ENCODE measurements at places on chromosomes 16 and 17.

DNA sequence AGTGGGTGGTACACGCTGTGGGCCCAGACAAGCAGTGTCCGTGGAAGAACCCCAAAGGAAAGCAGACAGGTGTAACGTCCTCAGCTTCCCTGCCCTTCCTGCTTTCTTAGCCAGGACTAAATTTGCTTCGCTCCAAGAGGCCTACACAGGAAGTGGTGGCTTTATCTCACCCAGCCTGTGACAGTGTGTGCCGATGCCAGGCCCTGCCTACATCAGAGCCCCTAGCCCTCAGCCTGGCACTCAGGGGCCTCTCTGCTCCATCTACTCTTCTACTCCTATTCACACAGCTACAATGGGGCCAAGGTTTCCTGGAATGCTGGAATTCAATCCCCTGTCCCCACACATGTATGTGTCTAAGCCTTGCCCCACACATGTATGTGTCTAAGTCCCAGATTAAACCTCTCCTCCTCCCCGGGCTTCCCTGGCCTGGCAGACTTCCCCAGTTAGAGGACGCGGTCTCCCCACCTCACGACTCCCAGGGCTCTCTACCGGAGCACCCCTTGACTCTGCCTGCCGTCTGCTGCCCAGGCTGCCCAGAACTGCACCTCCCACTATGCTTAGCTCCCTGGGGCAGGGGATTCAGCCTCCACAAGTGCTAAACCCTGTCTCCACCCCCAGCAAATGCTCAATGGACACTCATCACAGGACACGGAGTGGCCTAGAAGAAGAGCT lies 8.2 kb downstream of the PGAP3 start:
- no peak for DNase-seq

- DNase-seq, result no peak
These were observed 23.3 kb upstream of the SLC12A3 start for GRCh38 chr16:56841659-56842058.

DNA sequence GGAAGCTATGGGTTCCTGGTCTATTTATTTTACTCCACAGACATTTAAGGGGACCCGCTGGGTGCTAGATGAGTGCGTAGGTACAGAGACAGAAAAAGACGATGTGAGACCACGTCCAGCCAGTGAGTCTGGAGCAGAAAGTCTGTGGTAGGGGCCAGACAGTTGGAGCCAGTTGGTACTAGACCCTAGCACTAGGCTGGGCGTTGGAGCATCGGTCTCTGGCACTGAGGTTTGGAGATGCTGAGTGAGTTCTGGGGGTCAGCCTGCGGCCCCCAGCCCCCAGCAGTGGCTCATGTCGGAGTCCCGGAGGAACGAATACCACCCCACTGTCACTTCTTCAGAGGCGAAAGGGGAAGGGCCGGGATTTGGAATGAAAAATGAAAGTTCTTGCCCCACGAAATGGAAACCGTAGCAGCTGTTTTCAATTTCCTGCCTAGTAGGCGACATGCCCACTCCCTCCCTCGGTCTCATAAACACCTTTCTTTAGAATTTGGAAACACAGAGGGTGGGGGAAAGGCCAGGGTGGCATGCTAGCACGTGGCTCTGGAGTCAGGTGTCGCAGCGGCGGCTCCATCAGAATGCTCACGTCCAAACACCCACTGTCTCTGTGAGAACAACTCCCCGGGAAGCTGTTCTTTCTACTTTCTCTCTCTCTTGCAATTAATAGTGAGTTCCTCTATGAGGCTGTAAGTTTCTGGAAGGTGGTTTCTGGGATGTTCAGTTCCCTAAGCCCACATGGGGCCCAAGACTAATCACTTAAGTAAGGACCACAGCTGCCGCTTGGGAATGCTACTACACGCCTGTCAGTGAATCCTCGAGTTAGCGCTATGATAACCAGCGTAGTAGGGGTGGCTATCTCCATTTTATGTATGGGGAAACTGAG lies 96.8 kb downstream of the IRF8 start:
- peak; percentile 30 for DNase-seq

- DNase-seq, result no peak
These were observed 4.0 kb upstream of the TIMM22 start for GRCh38 chr17:992933-993332.

DNA sequence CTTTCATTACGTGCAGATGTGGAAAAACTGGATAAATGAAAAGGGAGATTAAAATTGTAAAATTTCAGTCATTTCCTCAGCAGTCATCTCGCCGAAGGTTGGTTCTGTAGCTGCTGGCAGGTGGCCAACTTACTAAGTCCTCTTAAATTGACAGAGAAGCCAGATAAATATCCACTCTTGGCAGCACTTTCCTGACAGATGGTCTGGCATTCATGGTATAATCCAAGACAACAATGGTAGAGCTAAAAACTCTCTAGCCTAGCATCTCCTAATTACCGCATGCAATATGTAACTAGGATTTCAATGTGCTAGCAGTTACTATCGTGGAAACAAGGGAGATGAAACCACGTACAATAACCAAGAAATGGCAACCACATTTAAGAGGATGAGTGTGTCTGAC lies 306.3 kb downstream of the CNTNAP4 start:
- no peak for DNase-seq

GRCh38 chr16:75287708-75288107 lies 36.3 kb upstream of the BCAR1 start:
- DNase-seq, result no peak

DNA sequence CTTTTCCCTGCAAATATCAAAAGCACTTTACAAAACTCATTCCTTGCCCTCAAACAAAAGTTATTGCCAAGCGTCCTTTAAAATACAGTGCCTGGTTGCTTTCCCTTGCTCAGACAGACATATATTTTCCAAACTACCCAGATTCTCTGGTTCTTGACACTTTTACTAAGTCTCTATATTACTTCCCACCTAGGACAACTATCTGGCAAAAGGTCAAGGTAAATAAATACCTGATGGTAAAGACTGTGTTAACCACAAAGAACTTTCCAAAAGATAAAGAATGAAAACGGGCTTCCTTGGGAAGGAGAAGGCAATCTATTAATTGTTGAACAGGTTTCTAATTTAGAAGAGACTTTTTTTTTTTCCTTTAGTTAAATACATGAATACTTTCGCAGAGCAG lies 1.9 kb downstream of the HS3ST3A1 start:
- DNase-seq, result no peak

DNA sequence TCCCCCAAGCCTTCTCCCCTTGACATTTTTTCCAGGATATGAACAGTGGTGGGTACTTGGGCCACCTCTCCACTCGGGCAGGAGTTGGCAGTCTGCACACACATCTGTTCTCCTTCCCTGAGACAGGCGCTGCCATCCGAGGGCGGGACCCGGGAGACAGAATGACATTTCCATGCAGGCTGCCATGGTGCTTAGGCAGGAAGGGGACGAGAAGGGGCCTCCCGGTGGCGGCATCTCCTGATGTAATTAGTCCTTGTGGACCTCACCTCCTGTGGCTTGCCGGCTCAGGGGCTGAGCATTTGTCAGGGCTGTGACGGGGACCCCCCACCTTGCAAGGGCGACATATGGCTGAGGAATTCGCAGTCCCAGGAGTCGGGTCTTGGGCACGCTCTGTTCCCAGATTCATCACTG lies 197.2 kb downstream of the FOXL1 start:
- peak; percentile 68 for DNase-seq

DNA sequence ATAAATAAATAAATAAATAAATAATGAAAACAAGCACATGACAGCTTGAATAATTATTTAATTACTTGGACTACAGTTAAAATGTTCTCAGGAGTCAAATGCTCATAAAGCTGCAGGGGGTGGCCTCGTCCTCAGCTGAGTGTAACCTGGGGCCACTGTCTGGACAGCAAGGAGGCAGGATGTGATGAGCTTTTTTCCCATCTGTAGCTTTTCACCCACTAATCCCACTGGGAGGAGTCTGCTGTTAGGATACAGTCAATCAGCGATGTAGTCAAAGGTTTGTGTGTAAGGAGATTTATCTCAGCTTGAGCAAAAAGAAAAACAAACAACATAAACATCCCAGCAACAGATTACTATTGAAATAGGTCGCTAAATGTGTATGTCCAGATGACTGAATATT lies 22.5 kb downstream of the ZCCHC14 start:
- no peak for DNase-seq

DNA sequence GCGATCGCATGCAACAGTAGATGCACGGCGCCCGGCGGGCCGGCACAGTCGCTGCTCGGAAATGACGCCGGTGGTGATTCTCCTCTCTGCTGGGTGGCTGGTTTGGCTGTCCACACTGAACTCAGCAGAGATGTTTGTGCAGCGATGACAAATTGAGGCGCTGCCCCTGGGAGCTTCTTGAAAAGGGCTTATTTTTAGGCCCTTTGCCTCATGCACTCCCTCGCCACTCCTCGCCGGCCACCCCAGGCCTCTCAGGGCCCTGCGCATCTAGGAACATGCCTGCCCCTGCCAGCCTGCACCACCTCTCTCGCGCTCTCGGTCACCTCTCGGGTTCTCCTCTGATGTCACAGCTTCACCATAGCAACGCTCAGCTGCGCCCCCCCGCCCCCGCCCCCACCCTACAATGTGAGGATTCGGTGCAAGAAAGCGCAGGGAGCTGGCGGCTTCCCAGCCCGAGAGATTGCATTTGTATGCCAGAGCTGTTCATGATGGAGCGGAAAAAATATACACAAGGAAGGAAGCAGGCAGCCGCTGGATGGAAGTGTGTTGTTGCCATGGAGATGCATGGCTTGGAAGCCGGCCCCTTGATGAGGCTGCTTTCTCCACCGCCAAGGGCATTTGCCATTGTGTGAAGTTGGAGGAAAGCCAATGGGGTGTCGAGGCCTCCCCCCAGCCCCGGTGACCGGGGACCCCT lies 81.3 kb upstream of the PLCG2 start:
- no peak for DNase-seq

DNA sequence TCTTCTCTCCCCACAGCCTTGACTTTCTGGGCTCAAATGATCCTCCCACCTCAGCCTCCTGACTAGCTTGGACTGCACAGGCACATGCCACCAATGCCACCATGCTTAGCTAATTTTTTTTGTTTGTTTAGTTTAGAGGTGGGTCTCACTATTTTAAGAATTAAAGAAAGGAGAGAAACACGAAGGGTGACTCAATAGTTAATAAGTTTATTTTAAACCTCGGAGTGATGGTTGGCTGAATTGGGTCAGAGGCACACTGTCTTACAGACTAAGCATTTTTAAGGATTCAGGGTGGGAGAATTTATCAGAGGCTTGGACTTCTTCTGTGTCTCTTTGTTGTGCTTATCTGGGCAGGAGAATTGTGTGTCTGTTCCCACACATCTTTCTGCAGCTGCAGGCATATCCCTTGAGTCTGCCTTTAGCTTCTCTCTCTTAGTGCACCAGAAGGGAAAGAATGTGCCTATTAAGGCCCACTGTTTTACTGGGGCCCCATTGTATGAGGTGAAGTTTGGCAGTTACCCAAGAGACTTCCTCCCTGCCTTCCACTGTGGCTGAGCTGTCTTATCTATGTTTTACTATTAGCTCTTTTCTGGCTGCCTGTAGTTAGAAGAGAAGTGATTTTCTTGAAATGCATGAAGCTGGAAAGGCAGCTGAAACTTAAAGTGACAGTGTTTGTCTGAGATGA lies 2172.0 kb downstream of the TP53TG3F start:
- DNase-seq, result no peak

DNA sequence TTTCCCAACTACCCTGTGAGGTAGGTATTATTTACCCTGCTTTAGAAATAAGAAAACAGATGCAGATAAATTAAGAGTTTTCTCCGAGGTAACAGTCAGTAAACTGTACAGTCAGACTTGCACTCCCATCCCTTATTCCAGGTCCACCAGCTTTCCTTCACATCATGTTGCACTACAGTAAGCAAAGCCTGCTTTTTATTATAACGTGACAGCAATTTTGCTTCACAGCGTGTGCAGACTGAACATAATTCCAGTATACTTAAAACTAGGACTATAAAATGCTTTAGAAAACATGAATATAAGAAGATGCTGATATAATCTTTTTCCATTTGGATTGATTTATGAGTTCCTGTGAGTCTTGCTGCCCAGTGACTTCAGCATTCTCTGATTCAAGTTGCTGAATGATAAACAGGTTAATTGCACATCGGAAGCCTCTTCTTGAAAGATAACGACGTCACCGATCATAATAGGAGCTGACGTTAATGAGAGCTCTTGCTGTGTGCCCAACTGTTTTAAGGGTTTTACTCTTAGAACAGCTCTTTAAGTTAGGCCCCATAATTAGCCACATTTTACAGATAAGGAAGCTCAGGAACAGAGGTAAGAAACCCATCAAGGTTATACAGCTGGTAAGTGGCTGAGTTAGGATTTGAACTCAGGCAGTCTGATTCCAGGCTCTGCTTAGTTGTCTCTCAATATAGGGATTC lies 1.4 kb downstream of the LIG3 start:
- DNase-seq, result no peak

DNA sequence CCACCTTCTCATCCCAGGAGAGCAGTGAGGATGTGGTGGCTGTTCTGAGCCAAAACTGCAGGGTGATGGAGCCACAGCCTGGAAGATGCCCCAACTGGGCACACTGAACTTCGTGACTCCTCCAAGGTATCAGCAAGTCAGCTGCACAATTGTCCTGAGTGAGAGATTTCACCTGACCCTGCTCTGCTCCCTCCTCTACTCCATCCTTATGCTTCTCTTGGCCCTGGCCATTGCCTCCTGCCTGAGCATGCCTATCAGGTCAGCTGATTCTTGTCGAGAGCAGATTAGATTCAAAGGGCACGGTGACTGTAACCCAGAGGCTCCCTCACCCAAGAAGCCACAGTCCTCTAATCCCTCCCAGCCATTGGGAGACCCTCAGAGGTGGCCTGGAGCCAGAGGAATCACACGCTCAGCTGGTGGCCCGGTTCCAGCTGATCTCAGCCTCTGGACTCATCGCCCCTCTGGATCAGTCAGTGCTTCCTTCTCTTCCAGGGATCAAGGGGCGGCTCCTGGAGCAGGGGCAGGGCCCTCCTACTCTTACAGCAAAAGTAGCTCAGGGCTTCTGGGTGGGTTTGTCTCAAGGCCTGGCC lies 7.0 kb upstream of the CYB561 start:
- DNase-seq, result no peak

DNA sequence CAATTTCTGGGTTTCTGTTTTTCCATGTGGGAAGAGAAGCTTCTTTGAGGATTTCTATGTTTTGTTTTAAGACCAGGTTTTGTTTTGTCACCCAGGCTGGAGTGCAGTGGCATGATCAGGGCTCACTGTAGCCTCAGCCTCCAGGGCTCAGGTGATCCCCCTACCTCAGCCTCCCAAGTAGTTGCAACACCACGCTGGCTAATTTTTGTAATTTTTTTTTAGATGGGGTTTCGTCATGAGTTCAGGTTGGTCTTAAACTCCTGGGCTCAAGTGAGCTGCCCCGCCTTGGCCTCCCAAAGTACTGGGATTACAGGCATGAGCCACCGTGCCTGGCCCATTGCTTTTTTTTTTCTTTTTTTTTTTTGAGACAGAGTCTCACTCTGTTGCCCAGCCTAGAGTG lies 25.5 kb upstream of the TAOK1 start:
- DNase-seq, result no peak
